Keratinocyte (primary cell): ENCODE measurements at places on chromosomes 2 and 18. TPM values are rescaled to one million over a fixed set of nuclear protein-coding genes. Genes with fewer than 3 reads are reported as not detected.

Gene ST8SIA5
- polyA plus RNA-seq, result under 0.01 to 0.10 TPM (median 0.02 TPM) in 3 replicates

Gene GALR1
- not detected in 3 replicates for polyA plus RNA-seq

Gene MYO5B
- 6.5 to 7.7 TPM (median 6.8 TPM) in 3 replicates for polyA plus RNA-seq

Gene ANKRD30BL
- not detected in 3 replicates for polyA plus RNA-seq

Gene FNDC4
- 6.3 to 13.0 TPM (median 9.9 TPM) in 3 replicates for polyA plus RNA-seq

Gene KCNG3
- not detected in 3 replicates for polyA plus RNA-seq

Gene CPLX4
- not detected in 3 replicates for polyA plus RNA-seq

Gene NGEF
- polyA plus RNA-seq, result 0.03 to 0.17 TPM (median 0.13 TPM) in 3 replicates

Gene RTP5
- not detected in 3 replicates for polyA plus RNA-seq

Gene CDH19
- polyA plus RNA-seq, result not detected in 3 replicates

Gene GPC1
- polyA plus RNA-seq, result 46.6 to 117 TPM (median 75.0 TPM) in 3 replicates

Gene IL18R1
- 1.5 to 1.7 TPM (median 1.6 TPM) in 3 replicates for polyA plus RNA-seq

Gene CTDP1
- 8.3 to 11.0 TPM (median 9.2 TPM) in 3 replicates for polyA plus RNA-seq

Gene CHMP1B
- 30.7 to 54.7 TPM (median 51.4 TPM) in 3 replicates for polyA plus RNA-seq

Gene WDR54
- polyA plus RNA-seq, result 35.2 to 54.6 TPM (median 35.2 TPM) in 3 replicates

Gene ATOH8
- not detected in 3 replicates for polyA plus RNA-seq

Gene BZW1
- polyA plus RNA-seq, result 297 to 402 TPM (median 326 TPM) in 3 replicates

Gene MBP
- 30.7 to 38.7 TPM (median 35.6 TPM) in 3 replicates for polyA plus RNA-seq

Gene C2orf80
- not detected in 3 replicates for polyA plus RNA-seq

Gene AMER3
- polyA plus RNA-seq, result not detected in 3 replicates

Gene ACOXL
- 0.04 to 0.16 TPM (median 0.15 TPM) in 3 replicates for polyA plus RNA-seq

Gene PAIP2B
- 0.99 to 1.7 TPM (median 1.4 TPM) in 3 replicates for polyA plus RNA-seq

Gene GAREM2
- 0.03 to 0.17 TPM (median 0.06 TPM) in 3 replicates for polyA plus RNA-seq

Gene RAD51AP2
- polyA plus RNA-seq, result 0.01 to 0.12 TPM (median 0.12 TPM) in 3 replicates

Gene RIT2
- not detected in 3 replicates for polyA plus RNA-seq

Gene PARD6G
- polyA plus RNA-seq, result 19.4 to 23.6 TPM (median 21.3 TPM) in 3 replicates

Gene BMP10
- polyA plus RNA-seq, result 0.05 TPM in 1 of 3 replicates, not detected in the others

Gene ASB18
- not detected in 3 replicates for polyA plus RNA-seq

Gene ZAP70
- polyA plus RNA-seq, result 0.95 to 7.3 TPM (median 1.6 TPM) in 3 replicates

Gene GAL3ST2
- polyA plus RNA-seq, result 0.05 TPM in 1 of 3 replicates, not detected in the others

Gene ERBB4
- polyA plus RNA-seq, result 0.01 TPM in 3 replicates

Gene CHST10
- 1.0 to 3.4 TPM (median 1.6 TPM) in 3 replicates for polyA plus RNA-seq

Gene KIF1A
- 0.01 TPM in 1 of 3 replicates, not detected in the others for polyA plus RNA-seq

Gene MEP1B
- 0.03 TPM in 1 of 3 replicates, not detected in the others for polyA plus RNA-seq

Gene TDRD15
- polyA plus RNA-seq, result not detected in 3 replicates

Gene ARHGAP15
- polyA plus RNA-seq, result 0.21 TPM in 1 of 3 replicates, not detected in the others

Gene MC5R
- polyA plus RNA-seq, result not detected in 3 replicates

Gene SRD5A2
- polyA plus RNA-seq, result 0.02 to 0.28 TPM (median 0.04 TPM) in 3 replicates

Gene COL4A4
- polyA plus RNA-seq, result 0.01 to 0.03 TPM in 2 of 3 replicates, not detected in the other

Gene ANO7
- 0.14 to 0.50 TPM (median 0.17 TPM) in 3 replicates for polyA plus RNA-seq

Gene PLB1
- polyA plus RNA-seq, result 5.2 to 6.7 TPM (median 5.4 TPM) in 3 replicates

Gene TFPI
- polyA plus RNA-seq, result 0.82 to 1.1 TPM (median 1.1 TPM) in 3 replicates

Gene CRYBA2
- polyA plus RNA-seq, result not detected in 3 replicates

Gene ALPG
- not detected in 3 replicates for polyA plus RNA-seq

Gene APCDD1
- polyA plus RNA-seq, result 1.4 to 17.2 TPM (median 8.5 TPM) in 3 replicates

Gene VIT
- 0.33 to 0.79 TPM (median 0.75 TPM) in 3 replicates for polyA plus RNA-seq

Gene STAMBP
- 86.5 to 120 TPM (median 95.4 TPM) in 3 replicates for polyA plus RNA-seq

Gene DLX1
- polyA plus RNA-seq, result 0.68 to 1.5 TPM (median 0.88 TPM) in 3 replicates

Gene GCG
- polyA plus RNA-seq, result not detected in 3 replicates

Gene ZBTB7C
- 0.15 to 0.77 TPM (median 0.58 TPM) in 3 replicates for polyA plus RNA-seq
